ENCODE measurements at places on chromosomes 13 and 19.

DNA sequence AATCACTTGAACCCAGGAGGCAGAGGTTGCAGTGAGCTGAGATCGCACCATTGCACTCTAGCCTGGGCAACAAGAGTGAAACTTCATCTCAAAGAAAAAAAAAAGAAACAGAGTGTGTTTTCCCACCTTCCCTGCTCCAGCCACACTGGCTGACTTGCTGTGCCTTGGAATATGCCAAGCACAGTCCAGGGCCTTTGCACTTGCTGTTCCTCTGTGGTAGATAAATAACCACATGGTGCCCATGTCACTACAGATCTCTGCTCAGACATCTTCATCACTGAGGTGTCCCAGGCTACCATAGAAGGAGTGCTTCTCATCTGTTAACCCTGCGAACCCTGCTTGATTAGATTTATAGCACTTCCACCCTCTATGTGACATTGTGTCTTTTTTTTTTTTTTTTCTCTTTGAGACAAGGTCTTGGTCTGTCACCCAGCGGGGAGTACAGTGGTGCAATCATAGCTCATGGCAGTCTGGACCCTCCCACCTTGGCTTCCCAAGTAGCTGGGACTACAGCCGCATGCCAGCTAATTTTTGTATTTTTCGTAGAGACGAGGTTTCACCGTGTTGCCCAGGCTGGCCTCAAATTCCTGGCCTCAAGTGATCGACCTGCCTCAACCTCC, 10.4 kb downstream of the SMARCA4 start:
- no peak for DNase-seq

GRCh38 chr19:18001777-18002345, 6.1 kb upstream of the ARRDC2 start:
- no peak for DNase-seq

DNA sequence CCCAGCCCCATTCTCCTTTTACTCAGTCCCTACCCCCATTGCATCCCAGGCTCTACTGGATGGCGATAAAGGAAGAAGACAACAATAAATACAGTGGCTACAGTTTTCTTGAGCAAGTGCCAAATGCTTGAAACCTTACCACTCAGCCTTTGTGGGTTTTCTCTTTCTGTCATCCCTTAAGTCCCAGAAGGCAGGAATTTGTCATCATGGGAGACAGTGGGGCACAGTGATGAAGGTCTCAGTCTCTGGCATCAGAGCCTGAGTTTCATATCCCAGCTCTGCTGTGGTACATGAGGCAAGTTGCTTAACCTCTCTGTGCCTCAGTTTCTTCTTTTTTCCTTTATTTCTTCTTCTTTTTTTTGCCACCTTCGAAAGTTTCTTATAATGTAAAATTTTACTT, 5.1 kb upstream of the COMP start:
- DNase-seq = no peak

DNA sequence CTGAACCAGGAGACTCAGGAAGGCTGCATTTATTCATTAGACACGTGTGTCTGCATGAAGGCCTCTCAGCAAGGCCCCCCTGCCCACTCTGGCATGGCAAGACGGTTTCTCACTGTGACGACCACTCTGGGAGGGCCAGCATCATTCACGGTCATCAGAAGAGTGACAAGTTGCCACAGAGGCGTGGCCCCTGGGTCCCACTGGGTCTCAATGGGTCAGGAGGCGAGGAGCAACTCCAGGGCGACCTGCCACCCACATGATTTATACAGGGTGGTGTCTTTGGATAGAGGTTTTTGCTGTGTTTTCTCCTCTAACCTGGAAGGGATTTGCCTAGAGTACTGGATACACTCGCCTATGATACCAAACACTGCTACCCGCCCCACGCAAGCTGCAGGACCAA, 60.7 kb downstream of the KLF2 start:
- no peak for DNase-seq

GRCh38 chr19:2724148-2724557, 3.0 kb upstream of the DIRAS1 start:
- DNase-seq = no peak
